DMS 273 treated with DMSO at 0.1 percent for 48 hours (cell line): ENCODE measurements at places on chromosomes 11 and 22.
A peak's percentile ranks its signal among the peaks of the same experiment; 100 is the strongest.

- DNase-seq: no peak
Observed at GRCh38 chr22:37043828-37044538, 7.6 kb upstream of the KCTD17 start.

DNA sequence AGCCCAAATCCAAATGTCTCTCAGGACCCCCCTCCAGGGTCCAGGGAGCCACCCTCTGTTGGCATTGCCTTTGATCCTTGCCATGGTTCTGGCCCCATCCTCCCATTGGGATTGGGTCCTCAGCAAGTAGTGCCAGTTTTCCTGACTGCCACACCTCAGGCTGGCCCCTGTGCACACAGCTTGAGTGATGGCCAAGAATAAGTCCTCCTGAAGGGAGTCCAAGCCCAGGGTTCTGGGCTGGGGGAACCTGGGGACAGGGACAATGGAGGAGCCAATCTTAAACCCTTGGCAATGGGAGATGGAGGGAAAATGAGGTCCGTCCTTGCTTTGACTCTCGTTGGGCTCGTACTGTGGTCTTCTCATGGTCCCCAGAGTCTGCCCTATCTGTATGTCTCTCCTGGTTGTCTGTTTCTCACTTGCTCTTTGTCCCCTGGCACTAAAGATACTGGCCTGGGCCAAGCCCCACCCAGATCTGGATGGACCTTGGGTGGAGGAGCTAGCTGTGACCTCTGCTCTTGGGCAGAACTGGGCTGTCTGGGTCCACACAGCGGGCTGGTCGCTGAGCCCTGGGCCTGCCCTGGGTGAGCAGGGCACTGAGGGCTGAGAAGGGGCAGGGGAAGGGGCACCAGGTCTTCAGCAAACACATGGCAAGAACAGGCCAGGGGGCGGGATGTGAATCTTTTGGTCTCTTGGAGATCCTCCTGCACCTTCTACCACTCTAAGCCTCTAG lies 2.9 kb downstream of the SOX10 start:
- no peak for DNase-seq

DNA sequence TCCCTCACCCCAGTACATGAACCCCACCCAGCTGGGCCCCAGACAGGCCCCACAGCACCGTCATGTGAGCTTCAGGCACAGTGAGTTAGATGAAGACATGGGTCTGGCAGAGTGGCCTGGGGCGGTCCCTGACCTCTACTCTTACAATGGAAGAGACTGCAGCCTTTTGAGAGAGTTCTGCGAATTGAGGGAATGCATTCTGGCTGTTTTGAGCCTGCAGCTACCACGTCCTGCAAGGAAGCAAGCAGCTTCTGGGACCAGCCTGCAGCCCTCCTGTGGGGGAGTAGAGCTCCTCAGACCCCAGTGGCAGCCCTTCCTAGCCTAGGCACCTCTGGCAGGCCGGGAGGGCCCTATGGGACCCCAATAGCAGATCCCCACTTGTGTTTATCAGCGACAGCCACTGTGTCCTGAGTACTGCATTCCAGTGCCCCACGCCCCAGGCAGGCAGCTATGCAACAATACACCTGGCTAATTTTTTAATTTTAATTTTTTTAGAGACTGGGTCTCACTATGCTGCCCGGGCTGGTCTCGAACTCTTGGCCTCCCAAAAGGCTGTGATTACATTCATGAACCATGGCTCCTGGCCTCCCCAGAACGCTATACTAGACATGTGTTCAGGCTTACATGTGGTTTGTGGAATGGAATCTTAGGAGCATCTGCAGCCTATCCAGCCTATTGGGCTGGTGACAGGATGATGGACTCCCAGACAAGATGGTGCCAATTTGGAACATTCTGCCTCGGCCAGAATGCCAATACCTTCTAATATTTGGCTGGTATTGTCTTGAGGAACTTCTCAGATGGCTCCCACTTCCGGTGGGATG lies 717 bp upstream of the SLC7A4 start:
- no peak for DNase-seq

DNA sequence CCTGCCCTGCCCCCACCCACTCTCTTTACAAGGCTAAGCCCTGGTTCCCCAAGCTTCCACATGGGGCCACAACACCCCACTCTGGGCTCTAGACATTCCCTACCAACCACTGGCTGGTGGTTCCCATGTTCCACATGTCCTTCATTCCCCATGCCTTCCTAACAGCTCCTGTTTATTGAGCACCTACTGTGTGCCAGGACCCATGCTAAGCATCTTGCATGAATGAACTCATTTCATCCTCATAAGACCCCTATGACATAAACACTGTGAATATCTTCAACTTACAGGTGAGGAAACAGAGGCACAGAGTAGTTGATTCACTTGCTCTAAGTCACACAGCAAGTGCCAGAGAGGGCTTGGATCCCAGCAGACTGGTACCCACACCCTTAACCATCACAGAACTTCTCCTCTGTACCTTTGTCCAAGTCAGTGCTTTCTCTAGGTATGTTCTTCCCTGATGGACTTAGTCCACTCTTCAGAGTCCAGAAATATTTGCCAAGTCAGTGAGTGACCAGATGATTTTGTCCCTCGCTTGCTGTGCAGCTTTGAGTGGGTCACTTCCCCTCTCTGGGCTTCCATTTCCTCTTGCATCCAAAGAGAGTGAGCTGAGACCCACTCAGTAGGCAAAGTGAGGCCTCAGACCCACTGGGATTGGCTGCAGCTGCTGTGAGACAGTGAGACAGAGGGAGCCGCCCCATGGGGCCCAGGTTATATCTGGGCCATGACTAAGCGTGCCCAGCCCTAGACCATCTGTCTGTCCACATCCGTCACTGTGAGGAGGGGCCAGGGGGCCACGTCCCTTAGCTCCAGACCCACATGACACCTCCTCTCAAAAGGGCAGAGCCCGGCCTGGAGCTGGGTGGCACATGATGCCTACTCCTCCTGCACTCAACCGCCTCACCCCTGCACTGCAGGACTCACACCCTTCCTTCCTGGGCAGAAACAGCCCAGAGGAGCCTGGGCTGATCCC lies 132.4 kb downstream of the MN1 start:
- DNase-seq: peak; percentile 59

DNA sequence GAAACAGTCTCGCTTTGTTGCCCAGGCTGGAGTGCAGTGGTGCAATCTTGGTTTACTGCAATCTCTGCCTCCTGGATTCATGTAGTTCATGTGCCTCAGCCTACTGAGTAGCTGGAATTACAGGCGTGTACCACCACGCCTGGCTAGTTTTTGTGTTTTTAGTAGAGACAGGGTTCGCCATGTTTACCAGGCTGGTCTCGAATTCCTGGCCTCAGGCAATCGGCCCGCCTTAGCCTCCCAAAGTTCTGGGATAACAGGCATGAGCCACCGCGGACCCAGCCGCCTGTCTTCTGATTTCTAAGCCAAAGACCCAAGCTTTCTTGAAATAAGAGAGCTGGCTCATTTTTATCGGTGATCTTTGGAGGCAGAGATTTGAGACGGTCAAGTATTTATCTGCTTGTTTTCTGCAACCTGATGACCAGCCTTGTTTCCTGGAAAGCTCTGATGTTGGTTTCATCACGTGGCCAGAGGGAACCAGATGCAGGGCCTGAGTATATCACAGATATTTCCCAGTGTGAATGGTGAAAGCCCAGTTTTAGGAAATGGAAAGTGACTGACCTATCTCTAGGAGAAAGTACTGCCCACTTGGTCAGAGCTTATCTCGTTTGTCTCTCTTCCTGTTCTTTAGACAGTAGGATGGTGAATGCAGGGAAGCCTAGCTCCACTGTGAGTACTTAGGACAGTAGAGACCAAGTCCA lies 5.7 kb upstream of the SIDT2 start:
- DNase-seq: no peak

DNA sequence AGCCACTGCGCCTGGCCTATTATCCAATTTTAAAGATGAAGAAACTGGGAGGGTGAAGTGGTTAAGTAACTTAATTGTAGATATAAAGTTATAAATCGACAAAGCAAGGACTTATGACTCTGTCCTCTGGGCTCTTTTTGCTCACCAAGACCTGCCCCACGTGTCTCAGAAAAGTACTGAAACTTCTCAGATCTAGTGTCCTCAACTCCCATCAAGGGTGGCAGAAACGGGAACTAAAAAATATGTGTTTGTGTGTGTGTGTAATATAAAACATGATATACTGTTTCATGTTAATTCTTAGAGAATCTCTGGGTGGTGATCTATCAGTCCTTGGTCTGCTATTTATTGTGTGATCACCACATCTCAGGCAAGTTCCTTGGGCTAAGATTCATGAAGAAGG lies 104.9 kb downstream of the GAB2 start:
- no peak for DNase-seq

- DNase-seq: peak; percentile 17
Observed at GRCh38 chr11:16082095-16083055, 274.0 kb downstream of the SOX6 start.

DNA sequence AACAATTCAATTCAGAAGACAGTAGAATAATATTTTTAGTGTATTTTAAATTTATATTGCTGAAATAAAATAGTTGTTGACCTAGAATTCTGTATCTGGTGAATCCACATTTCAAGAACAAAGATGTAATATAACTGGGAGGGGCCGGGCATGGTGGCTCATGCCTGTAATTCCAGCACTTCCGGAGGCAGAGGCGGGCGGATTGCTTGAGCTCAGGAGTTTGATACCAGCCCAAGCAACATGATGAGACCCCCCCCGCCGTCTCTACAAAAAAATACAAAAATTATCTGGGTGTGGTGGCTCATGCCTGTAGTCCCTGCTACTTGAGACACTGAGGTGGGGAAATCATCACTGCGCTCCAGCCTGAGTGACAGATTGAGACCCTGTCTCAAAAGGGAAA lies 72.6 kb downstream of the CD82 start:
- no peak for DNase-seq

GRCh38 chr11:64720640-64721358 lies 2.2 kb downstream of the NRXN2 start:
- DNase-seq: no peak

DNA sequence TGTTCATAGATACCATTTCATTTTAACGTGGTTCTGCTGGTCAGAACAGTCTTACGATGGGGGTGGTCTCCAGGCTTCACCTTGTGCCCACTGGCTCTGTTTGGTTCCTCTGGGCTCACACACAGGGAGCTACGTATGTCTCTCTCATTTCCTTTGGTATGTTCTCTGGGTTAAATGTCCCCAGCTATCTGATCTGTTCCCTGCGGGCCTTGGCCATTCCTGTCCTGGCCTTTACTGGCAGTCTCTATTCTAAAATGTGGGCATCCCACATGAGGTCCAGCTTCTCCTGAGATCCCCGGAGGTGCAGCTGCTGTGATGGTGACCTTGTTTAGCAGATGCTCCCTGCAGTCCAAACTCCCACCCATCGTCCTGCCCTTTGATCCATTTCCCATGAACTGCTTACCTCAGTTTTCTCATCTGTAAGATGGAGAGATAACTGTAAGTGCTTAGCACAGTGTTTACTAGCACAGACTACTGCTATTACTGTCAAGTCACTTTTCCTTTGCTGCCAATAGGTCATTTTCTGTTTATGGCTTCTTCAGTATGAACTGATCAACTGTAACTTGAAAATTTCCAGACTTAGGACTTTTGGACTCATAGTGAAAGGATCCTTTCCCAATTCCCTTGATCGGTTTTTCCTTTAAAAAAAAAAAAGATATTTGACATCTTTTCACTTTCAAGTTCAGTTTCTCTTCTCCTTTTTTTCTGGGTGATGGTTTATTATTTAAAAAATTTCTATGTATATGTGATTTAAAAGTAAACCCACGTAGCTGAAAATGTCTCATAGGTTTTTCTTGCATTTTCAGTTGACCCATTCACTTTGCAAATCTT lies 92.9 kb downstream of the PTPRJ start:
- no peak for DNase-seq

DNA sequence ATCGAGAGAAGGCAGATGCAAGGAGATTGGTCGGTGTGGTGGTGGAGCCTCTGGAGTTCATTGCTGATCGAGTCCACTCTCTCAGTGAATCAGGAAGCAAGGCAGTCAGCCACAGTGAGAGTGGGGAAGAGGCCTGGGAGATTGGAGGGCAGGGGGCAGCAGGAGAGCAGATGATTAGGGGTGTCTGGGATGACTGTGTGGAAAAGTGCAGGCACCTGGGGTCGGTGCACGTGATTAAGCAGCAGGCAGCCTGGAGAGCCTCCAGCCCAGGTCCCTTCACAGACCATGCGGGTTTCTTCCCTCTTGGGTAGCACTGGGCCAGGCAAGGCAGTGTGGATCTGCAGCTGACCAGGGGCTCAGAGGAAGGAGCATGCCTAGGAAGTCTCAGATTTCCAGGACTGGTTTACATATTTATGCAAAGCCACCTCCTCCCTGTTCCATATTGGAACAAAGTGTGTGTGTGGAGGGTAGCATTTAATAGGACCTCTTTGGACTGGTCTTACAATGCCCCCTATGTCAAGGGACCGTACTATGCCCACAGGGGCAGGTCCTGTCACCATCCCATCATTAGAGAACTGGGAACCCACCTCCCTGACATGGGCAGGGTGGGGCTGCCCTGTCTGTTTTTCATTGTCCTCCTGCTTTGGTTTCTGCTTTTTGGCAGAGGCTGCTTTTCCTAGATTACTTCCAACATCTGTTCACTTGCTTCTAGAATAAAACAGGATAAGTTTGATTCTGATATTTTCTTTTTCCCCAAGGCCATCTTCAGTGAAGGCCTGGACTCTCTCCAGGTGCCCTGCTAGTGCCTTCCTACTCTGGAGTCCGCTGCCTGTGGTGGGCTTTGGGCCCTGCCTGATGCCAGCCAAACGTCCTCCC lies 14.0 kb upstream of the GDPD5 start:
- peak; percentile 17 for DNase-seq

GRCh38 chr11:112050721-112051120 lies 23.1 kb downstream of the PIH1D2 start:
- DNase-seq: no peak

DNA sequence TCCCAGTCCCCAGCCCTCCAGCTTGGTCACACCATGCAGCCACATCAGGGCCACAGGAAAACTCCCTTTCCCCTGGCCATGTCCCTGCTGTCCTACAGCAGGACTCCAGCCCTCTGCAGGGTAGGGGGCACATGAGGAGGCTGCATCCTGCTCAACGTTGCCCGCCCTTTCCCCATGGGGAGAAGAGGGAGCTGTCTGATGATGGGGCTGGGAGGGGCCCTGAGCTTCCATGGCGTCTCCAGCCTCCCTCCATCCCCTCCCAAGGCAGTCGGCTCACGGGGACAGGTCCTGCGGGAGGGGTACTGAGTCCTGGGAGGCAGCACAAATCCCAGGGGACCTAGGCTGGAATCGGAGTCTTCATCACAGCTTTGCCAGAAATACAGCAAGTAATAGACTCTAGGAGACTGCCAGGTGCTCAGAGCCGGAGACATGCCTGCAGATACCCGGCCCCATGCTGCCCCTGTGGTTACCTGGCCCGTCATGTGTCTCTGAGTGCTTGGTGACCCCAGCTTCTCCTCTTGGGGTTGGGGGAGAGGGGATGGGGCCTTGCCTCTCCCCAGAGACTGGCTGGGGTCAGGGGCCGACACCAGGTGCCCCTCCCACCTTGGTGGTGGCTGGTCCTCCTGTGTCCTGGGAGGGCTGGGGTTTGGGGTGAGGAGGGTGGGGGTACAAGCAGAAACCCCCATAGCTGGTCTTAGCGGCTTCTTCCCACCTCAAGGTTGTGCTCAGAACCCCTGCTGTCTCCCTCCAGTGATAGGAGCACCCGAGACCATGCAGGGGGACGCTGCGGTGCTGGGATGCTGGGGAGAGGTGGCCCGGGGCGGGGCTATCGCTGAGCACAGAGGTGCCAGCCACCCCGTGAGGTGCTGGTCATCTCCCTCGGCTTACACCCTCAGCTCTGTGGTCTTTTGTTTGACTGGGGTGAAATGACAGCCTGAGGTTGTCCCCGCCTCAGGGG lies 2.3 kb downstream of the MRGPRE start:
- DNase-seq: no peak

- no peak for DNase-seq
Observed at GRCh38 chr11:47241841-47242301, 6.7 kb downstream of the ACP2 start.

- no peak for DNase-seq
Observed at GRCh38 chr22:22895776-22896445, 8.3 kb downstream of the IGLL5 start.
